Ascending aorta (tissue), 2 donors: ENCODE measurements at places on chromosomes 6 and 20. TPM values are rescaled to one million over a fixed set of nuclear protein-coding genes. Genes with fewer than 3 reads are reported as not detected.

WFDC12 gene
- not detected for total RNA-seq

LY6G6C gene
- not detected for total RNA-seq

MLIP gene
- total RNA-seq: not detected

PLAGL2 gene
- total RNA-seq: 6.7 TPM
